ENCODE measurements at places on chromosomes 1 and 21.

- no peak for DNase-seq
Measured at GRCh38 chr1:17597651-17598050, 58.2 kb downstream of the ARHGEF10L start.

- no peak for DNase-seq
Measured at GRCh38 chr1:179929955-179930798, 24.4 kb upstream of the CEP350 start.

DNA sequence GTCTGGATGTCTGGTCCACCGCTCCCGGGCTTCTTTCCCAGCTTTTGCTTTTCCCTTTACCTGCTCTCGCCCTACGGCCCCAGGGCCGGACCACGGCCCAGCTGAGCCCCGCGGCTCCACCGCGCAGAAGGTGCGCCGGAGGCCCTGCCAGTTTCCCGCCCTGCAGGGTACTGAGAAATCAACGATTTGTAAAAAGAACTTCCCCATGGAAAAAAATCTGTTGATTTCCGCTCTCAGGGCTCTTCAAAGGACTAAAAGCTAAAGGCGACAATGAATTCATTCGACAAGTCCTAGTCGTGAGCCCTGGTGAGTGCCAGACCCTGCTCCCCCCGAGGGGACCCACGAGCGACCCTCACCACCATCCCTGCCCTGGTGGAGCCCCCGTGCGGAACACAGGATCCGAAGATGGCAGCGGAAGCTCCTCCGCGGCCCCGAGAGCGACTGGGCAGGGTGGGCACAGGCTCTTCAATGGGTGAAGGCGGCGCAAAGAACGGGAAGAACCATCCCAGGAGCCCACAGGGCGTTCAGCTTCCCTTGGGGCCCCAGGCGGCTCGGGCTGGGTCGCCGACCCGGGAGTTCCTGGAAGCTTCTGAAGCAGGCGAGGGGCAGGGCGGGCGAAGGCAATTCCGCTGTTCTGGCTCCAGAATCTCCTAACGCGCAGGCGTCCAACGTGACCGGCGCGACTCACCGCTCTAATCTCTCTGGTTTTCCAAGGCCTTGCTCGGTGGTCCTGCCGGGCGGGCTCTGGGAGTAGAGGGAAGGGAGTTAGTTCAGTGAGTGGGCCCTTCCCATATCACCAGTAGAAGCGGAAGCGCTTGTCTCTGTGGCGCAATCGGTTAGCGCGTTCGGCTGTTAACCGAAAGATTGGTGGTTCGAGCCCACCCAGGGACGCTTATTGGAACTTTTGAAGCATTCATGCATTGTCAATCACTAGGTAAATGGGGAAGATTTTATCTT lies 6.6 kb upstream of the RNU1-2 start:
- DNase-seq = peak; percentile 70

GRCh38 chr21:20040768-20041167 lies 957.4 kb upstream of the NCAM2 start:
- peak; percentile 7 for DNase-seq

- no peak for DNase-seq
Measured at GRCh38 chr1:9858293-9859035, 34.7 kb upstream of the CLSTN1 start.

- no peak for DNase-seq
Measured at GRCh38 chr1:212232090-212232489, 53.1 kb upstream of the PPP2R5A start.

- DNase-seq = no peak
Measured at GRCh38 chr1:107668762-107669161, 296.2 kb downstream of the VAV3 start.

- DNase-seq = no peak
Measured at GRCh38 chr21:15309022-15309590, 244.3 kb upstream of the NRIP1 start.

- DNase-seq = peak; percentile 94
Measured at GRCh38 chr1:22025368-22026155, 24.1 kb downstream of the CELA3A start.

DNA sequence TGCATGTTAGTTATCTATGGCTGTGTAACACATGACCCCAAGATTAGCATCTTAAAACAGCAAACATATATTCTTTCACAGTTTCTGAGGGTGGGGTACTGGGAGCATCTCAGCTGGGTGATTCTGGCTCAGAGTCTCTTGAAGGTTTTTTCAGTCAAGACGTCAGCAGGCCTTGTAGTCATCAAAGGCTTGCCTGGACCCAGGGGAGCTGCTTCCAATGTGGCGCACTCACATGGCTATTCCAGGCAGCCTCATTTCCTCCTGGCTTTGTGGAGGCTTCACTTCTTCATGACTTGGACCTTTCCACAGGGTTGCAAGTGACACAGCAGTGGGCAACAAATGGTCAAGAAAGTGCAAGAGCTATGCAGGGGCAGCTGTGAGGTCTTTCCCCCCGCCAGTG lies 114.7 kb downstream of the ACTL8 start:
- DNase-seq = no peak

DNA sequence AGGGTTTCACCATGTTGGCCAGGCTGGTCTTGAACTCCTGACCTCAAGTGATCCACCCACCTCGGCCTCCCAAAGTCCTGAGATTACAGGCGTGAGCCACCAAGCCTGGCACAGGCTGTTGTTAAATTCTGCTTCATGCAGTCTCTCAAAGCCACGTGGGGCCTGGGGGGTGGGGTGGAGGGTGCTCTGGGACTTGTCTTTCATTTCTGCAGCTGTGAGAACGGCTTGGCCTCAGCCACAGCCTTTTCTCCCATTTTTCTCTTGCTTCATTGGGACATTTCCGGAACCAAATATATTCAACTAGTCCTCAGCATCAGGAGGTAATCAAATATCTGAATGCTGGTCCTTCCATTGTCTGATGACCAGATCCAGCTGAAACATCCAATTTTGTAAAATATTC lies 27.6 kb upstream of the KCNE2 start:
- DNase-seq = no peak

DNA sequence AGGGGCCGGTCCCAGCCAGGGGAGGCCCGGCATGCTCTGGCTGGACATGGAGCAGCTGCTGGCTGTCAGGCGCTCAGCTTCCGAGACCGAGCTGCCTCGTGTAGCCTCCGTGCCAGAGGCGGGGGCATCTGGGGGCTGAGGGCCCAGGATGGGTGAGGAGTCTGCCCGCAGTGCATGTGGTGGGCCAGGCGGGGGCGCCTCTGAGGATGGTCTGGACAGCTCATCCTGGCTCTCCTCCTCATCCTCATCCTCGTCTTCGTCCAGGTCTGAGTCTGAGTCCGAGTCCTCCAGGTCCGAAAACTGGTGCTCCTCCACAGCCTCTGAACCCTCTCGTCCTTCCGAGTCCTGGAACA lies 28.9 kb upstream of the EDN2 start:
- DNase-seq = no peak

DNA sequence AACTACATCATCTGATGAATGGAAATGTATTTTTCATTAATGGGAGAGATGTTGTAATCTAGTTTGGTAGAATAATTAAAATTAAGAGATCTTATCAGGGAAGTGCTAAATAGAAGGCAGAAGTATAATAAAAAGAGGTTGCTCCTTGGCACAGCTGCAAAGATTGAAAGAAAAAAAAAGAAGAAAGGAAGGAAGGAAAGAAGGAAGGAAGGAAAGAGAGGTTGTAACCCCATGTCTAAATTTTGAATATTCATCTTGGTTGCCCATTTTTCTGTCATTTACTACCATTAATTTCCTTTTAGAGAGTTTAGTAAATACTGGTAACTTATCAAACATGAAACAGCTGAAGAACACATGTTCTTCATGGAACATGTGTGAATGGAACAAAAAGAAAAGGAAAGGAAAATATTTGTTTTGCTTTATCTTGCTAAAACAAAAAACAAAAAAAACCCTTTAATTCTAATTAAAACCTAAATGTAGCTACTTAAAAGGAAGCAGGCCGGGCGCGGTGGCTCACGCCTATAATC lies 10.5 kb upstream of the MDM4 start:
- peak; percentile 49 for DNase-seq

GRCh38 chr1:12052997-12053686 lies 10.0 kb upstream of the TNFRSF8 start:
- no peak for DNase-seq

GRCh38 chr1:167774710-167775109 lies 52.9 kb downstream of the MPZL1 start:
- DNase-seq = no peak

DNA sequence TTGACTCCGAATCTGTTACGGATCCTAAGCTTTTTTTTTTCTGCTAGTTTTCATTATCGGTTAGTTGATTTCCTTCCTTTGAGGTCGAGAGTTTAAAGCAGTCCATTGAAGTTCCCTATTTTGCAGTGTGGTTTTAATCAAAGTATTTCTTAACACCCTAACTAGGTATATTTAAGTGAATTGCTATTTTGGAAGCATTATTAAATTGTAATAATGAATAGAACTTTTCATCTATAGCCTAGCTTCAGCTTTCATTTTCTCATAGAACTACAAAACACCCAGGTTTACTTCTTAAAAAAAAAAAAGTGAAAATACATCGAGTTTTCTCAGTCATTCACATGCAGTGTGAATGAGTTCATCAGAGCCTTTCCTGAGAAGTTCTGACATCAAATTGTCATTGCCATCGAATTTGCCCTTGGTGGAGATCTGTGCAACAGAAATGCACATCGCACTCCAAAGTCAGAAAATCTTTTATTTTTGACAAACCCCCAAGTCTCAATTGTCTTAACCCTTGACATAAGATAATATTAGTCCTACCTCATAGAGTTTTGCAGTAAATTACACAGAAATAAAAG lies 1.1 kb upstream of the LBR start:
- DNase-seq = no peak

GRCh38 chr1:229948438-229948837 lies 118.6 kb upstream of the GALNT2 start:
- DNase-seq = no peak

DNA sequence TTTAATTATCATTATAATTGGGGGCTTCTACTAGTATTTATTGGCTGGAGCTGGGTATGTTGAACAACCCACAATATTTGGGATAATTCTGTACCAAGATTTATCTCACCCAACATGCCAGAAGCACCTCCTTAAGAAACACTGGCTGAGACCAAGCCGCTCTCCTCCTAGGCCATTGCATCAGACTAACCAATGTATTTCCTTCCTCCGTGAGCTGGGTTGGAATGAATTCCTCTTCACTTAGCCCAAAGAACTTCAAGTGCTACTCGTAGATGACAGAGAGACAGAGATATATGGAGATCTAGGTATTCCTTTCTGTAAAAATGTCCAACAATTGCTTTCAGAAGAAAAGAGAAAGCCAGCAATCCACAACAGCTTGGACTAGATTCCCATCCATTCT lies 87.2 kb upstream of the ETS2 start:
- no peak for DNase-seq

- DNase-seq = peak; percentile 87
Measured at GRCh38 chr1:178031856-178032320, 62.0 kb upstream of the RASAL2 start.

All from hematopoietic multipotent progenitor cell treated with erythropoietin and hydrocortisone succinate and interleukin-3 and kit ligand, for 8 days (in vitro differentiated cells).